ENCODE measurements at places on chromosomes 1 and 21.

DNA sequence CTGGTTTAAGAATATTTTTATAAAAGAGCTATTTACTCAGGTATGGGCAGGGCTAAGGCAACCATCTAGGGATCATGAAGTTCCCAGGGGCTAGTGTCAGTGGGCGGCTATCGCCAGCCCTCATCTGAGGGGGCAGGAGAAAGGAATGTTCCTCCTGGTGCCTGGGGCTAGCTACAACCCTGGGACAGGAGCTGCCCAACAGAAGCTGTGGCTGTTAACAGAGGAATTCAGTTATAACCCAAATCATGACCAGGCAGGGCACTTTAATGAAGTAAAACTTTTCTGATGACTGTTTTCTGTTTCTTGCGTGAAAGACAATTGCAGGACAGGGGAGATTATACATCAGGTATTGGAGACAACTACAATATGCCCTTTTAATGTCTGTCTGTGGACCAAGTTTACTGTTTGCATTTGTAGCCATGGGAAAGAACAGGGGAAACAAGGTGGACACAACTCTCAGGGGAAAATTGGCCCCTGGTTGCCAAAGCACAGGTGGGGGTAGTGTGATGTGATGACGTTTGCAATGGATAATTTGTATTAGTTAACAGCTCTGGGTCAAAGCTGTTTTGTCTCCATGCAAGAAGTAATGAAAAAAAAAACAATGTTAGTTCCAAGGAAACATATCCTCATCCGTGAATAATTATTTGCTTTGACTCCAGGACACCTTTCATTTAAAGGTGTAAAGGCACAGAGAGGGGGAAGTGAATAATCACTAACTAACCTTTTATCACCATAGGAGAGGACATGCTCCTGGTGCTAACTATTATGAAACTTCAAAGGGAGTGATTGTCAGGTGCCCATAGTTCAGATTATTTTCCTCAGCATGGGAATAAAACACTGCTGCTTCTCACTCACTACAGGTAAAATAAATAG is 105.2 kb downstream of the TSEN15 start:
- no peak for DNase-seq

GRCh38 chr21:31286621-31287020 is 57.4 kb downstream of the TIAM1 start:
- no peak for DNase-seq

DNA sequence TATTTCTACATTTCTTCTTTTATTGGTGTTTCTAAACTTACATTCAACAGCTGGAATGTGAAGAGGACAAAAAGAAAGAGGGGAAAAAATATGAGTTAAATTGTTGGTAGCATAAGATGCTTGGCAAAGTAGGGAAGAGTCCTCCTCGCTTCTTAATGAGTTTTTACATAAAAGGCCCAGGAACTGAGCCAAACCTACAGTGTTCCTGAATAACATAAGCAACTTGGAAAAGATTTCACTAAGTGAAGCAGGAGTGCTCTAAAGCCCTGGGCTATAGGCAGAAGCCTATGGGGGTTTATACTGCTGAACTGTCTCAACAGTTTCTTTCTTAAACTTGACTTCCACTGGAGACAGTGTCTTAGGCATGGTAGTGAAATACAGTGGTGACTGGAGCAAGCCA is 115.0 kb upstream of the USP25 start:
- no peak for DNase-seq

GRCh38 chr1:27869719-27870085 is 2.6 kb upstream of the THEMIS2 start:
- DNase-seq = no peak

GRCh38 chr1:151135433-151136385 is 10.7 kb downstream of the SEMA6C start:
- no peak for DNase-seq

- DNase-seq = no peak
These were observed 3.1 kb downstream of the TMEM234 start for GRCh38 chr1:32219022-32219421.

GRCh38 chr1:56627636-56628039 is 17.5 kb upstream of the PRKAA2 start:
- DNase-seq = no peak

- no peak for DNase-seq
These were observed 221.7 kb downstream of the COL11A1 start for GRCh38 chr1:102886638-102887037.

GRCh38 chr1:117883616-117884015 is 45.8 kb downstream of the GDAP2 start:
- no peak for DNase-seq

- no peak for DNase-seq
These were observed 775 bp upstream of the EFCAB14 start for GRCh38 chr1:46719689-46720088.

GRCh38 chr21:25292396-25292795 is 314.9 kb downstream of the MRPL39 start:
- DNase-seq = no peak

DNA sequence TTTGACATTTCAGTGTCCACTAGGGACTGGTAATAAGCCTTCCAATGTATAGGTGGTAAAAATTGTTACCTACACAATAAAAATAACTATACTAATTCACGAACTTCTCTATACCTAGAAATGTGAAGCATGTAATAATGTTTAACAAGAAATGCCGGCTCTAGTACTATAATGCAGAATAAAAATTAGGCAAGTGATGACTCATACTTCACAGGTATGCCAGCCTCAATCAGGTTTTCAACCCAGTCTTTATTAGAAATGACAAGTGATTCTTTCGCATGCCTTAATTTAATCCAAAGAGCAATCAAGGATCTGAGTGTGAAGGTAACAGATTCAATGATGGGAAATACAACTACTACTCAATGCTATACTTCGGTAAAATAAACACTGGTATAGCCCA is 134.9 kb downstream of the RERE start:
- DNase-seq = no peak

DNA sequence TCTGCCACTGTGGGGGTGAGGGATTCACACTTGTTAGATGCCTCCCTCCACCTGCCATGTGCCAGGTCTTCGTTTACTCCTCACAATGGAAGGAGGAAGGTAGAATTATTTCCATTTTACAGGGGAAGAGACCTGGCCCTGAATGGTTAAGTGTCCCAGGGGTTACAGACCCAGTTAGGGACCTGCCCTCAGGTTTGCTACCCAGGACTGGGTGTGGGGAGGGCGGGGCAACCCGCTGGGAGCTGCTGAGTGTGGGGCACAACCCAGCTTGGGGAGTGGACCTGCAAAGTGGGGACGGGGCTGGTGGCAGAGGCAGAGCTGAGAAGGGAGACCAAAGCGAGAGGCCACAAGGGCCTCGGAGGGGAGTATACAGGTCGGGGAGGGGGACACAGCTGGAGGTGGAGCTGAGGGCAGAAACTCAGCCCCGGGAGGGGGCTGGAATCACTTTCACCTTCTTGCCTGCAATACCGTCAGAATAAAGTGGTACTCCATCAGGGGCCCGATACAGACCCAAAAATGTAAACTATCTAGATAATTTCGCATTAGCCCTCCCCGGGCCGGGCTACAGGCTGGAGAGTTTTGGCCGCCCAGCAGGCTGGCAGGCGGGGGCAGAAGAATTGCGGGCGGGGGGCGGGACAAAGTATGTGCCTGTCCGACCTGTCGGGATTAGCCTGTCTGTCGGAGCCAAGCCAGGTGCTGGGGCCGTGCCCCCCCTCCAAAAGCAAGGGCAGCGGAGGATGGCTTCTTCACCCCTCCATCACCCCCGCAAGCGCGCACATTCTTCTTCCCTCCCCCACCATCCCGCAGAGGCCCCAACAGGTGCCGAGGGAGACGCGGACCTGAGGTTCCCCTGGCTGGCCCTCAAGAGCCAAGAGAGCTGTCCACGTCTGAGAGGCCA is 1.4 kb downstream of the RSPO1 start:
- DNase-seq = no peak

DNA sequence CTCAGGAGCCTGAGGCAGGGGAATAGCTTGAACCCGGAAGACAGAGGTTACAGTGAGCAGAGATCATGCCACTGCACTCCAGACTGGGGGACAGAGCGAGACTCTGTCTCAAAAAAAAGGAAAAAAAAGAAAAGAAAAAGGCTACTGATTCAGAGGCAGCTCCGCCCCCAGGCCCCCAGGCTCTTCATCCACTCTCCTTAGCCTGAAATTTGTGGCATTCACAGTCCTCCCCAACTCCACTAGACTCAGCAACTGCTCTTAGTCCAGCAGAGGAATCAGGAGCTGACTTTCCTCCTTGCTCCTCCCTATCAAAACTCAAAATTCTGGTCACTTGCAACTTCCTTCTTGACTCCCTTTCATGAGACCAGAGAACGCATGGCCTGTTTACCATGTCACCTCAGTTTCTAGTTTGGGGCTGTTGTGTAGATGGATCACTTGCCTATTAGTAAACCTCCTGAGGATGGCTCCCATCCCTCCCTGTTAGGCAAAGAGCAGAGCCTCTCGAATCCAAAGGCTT is 27.1 kb downstream of the PCAT6 start:
- DNase-seq = no peak

DNA sequence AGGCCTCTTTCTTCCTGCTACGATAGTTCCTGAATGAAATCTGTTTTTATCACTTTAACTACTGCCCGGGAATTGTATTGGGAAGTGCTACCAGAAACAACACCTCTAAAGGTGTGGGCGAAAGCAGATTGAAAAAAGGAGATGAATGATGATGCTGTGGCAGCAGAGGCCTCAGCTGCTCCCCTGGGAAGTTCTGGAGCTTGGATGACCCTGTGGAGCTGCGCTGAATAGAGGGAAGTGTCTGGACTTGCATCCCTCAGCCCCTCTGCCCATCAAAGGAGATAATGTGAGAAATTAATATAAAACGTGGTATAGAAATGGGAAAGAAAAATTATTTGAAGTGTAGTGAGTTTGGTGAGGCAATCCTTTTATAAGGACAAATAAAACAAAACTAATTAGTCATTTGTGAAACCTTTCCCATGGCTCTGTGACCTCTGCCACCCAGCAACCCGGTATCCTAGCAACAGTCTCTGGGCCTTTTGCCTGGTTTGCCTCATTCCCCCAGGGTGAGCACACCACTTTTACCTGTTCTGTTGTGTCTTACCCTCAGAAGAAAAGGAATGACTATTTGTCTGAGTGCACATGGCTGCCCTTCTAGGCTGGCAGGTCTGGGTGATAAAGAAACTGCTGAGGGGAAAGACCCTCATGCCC is 21.3 kb downstream of the OVAAL start:
- DNase-seq = no peak

DNA sequence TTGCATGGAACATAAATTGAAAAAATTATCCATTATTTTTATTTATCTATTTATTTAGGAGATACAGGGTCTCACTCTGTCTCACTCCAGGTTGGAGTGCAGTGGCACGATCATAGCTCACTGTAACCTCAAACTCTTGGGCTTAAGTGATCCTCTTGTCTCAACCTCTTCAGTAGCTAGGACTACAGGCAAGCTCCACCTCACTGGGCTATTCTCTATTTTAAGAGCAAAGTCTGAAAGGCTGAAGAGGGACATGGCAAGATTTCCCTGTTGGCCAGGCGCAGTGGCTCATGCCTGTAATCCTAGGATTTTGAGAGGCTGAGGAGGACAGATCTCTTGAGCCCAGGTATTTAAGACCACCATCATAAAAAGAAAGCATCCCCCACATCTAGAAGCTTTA is 14.0 kb upstream of the RC3H1 start:
- DNase-seq = no peak

- no peak for DNase-seq
These were observed 36.0 kb upstream of the DISC1 start for GRCh38 chr1:231590453-231591198.

DNA sequence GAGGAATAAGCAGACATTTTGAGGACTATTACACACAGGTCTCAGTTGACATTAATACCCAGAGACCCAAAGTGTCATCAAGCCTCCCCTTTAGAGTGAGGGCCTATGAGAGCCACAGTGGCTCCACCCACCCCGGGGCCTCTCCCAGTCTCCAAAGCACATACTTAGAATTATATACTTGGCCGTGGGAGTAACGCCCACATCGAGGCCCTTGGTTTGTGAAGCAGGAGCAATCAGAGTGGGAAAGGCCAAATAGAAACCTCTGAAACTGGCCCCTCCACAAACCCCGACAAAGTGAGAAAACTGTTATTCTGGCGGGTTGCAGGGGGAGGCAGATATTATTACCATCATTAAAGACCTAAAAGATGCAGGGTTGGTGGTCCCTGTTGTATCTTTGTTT is 7.0 kb upstream of the DESI2 start:
- no peak for DNase-seq

DNA sequence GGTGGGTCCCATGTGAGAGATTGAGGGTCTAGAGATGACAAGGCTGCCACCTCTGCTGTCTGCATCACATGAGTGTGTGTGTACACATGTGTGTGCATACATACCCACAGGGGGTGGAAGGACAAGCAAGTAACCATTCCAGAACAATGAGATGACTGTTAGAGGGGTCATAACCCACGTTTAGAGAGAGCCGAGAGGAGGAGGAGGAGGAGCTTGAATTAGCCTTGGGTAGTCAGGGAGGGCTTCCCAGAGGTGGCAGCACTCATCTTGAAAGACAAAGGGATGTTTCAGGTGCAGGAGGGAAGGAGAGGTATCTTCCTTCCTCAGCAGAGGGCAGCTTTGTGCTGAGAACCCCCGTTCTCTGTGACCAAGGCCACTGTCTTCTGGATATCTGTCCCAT is 21.3 kb downstream of the TNFRSF1B start:
- DNase-seq = no peak

DNA sequence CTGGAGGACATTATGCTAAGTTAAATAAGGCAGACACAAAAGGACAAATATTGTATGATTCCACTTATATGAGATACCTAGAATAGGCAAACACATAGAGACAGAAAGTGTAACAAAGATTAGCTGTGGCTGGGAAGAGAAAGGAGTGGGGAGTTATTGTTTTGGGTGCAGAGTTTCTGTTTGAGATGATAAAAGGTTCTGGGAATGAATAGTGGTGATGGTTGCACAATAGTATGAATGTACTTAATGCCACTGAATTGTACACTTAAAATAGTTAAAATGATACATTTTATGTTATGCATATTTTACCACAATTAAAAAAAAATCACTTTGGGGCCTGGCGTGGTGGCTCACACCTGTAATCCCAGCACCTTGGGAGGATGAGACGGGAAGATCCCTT is 21.2 kb upstream of the ERO1B start:
- no peak for DNase-seq

DNA sequence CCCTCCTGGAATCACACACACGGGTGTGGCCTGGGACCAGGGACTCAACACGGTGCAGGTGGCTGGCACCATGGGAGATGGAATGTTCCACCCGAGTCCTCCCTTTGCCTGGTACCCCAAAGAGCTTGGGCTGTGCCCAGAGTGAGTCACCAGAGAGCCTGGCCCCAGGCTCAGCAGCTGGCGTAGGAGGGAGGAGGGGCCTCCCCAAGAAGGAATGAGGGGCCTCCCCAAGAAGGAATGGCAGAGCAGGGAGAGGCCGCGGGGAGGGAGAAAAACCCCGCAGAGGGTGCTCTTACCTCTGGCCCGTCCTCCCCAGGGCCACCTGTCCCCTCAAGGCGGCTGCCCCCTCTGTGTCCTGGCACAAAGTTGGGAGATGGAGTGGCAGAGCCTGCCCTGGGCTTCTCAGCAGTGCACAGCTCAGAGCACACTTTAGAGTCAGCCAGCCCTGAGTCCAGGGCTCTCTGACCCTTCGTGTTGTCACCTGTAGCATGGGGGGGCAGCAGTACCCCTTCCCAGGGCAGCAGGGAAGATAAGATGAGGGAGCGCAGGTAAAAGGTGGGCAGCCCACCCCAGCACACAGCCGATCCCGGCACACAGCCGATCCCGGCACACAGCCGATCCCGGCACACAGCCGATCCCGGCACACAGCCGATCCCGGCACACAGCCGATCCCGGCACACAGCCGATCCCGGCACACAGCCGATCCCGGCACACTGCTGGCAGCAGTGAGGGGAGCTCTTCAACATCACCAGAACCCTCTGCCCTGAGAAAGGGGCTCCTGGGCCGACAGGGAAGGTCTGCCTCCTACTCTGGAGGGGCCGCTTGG is 20.2 kb upstream of the KCNAB2 start:
- DNase-seq = no peak
